LoVo (cell line): ENCODE measurements at places on chromosomes 3 and 15.

- DNase-seq = no peak
These were observed 115.4 kb downstream of the IGF2BP2 start for GRCh38 chr3:185709251-185709955.

GRCh38 chr15:98562331-98562937 lies 85.9 kb upstream of the IGF1R start:
- DNase-seq = no peak

- DNase-seq = no peak
These were observed 58.2 kb downstream of the PLCL2 start for GRCh38 chr3:16942955-16943354.

DNA sequence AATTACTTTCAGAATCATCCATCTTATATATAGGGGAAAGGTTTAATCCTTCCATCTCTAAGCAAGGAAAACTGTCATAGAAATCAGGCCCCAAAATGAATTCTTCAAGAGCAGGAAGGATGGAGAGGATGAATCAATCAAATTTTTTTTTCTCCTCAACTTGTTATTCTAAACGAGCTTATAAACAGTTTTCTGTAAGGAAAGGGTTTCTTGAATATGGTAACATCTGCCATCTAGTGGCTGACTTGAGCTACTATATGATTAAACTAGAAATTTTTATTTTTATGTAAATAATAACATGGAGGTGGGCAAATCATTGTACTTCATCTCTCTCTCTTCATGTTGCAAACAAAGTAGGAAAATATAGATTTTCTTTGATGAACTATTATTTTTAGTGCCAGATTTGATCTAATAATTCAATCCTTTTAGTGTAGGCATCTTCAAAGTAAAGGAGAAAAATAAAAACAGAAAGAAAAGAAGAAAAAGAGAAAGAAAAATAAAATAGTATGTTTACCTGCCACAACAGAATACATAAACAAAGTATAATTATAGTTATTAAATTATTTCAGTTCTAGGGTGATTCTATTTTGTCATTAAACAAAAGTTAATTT lies 146.6 kb downstream of the SERPINI1 start:
- DNase-seq = peak; percentile 59

- no peak for DNase-seq
These were observed 175.0 kb upstream of the DPH6 start for GRCh38 chr15:35720984-35721383.

- DNase-seq = peak; percentile 69
These were observed 129.2 kb upstream of the TSC22D2 start for GRCh38 chr3:150278843-150279381.

DNA sequence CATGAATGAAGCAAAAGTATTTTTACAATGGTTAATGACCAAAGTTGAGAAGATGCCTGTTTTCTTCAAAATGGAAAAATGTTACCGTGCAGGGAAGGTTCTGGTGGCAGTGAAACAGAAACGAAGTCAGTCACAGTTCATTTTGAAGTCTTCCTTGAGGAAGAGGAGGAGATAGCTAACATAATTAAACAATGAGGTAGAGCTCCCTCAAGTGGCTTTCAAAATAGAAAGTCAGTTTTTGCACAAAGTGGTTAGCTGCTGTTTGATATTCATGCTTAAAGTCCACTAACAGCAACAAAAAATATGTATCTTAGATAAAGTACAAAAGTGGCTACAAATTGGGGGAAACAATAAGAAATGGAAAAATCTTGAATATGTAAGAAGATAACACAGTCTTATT lies 87.3 kb downstream of the TFG start:
- peak; percentile 41 for DNase-seq

- DNase-seq = no peak
These were observed 4.9 kb downstream of the ISL2 start for GRCh38 chr15:76341366-76342057.

- DNase-seq = no peak
These were observed 409.8 kb downstream of the GRM7 start for GRCh38 chr3:7270731-7271130.

GRCh38 chr3:85604641-85605040 lies 645.9 kb downstream of the CADM2 start:
- DNase-seq = no peak

DNA sequence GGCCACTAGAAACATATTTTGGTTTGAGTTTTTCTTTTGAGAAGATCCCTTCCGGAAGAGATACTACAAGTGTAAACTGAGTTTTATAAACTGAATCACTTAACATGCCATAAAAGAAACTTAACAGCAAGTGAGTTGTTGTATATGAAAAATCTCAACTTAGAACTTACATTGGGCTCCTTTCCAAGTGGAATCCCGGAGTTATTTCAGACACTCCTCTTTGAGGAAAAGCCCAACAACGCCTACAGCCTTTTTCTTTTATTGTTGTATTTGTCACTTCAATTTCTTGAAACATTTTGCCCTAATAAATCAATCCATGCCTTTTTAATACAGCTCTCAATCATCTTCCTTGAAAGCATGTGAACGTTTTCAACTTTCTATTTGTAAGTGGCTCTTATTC lies 137.3 kb downstream of the FEZF2 start:
- no peak for DNase-seq

- no peak for DNase-seq
These were observed 26.6 kb downstream of the ACKR4 start for GRCh38 chr3:132623646-132624045.

DNA sequence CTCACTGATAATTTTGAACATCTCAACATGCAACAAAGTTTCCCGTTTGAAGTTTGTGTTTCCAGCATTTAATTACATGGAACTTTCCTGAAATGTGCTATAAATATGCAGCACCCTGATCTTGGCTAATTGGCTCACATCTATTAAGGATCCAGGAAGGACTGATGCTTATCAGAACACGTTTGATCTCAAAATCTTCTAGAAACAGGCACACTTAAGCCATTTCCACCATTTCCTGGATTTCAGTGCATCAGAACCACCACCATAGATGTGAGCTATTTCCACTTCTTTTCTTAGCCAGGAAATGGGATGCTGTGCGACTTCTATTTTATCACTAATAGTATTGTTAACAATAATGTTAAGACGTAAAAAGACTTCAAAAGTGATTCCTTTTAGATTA lies 228.9 kb downstream of the FEZF2 start:
- DNase-seq = no peak

- DNase-seq = no peak
These were observed 241.6 kb upstream of the CNTN6 start for GRCh38 chr3:851098-851790.

GRCh38 chr3:128859630-128860029 lies 19.8 kb upstream of the ACAD9 start:
- DNase-seq = no peak

DNA sequence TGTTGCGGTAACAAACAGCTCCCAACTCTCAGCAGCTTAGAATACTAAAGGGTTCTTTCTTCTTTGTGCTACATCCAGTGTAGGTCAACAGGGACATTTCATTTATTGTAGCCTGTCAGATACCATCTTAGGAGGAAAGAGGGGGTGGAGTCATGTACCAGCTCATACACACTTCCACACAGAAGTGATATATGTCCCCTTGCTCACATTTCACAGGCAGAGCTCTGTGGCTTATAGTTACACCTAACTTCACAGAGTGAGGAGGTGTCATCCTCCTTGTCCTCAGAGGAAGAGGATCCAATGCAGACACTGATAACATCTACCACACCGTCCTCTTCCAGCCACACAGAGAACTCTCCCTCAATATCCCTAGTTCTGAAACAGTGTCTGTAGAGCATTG lies 247.2 kb downstream of the SLCO3A1 start:
- no peak for DNase-seq

DNA sequence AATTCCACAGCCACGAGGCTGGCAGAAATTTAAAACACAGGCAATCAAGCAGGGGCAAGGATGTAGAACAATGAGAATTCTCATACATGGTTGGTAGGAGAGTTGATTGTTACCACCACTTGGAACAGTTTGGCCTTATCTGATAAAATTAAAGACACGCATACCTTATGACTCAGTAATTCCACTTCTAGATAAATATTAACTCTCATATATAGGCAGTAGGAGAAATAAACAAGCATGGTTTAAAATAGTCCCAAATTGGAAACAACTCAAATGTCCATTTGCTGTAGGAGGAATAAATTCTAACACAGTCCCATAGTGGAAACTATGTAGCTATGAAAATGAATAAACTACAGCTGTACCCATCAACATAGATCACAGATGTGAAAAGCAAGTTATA lies 42.3 kb upstream of the USP3 start:
- DNase-seq = peak; percentile 90

DNA sequence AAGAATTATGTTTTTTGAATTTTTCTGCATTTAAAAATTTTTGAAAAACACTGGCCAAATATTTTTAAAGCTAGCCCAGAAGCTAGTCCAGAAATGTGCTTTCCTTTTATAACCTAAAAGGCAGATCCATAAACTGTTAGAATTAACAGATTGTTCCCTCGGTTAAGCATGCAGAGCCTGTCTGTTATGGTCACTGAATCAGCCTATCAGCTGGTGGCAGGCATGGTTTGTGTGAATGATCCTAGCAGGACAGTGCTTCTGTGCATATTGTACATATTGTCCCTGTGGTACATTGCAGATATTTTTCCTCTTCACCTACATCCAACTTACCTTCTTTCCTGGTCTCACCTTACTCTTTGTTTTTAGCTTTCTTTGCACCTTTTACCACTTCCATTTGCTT lies 53.3 kb downstream of the RARB start:
- no peak for DNase-seq
